Kidney glomerular epithelial cell (primary cell): ENCODE measurements at places on chromosomes 7 and 10.

DNA sequence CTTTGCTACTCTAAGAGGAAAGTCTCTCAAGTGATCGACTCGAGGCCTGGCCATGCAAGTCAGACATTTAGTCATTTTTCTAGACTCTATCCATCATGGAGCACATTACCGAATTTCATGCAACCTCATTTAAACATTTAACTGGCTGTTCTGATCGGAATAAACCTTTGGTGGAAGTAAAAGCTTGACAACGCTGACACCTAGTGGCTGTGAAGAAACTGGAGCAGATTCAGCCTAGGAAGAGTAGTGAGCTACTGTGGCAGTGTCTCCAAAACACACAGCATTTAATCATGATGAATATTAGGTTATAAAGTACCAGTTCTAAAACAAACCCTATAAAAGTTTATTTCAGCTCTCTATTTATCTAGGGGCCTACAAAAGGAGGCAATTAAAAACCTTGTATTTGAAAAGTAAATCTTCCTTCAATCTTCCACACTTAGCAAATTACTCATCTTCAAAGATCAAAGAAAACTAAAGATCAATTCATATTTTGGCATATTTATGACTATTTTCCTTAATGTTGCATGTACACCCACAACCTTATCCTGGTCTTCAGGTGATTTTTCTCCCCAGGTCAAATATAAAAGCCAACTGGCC lies 175.0 kb downstream of the CTNNA3 start:
- peak; percentile 70 for DNase-seq

DNA sequence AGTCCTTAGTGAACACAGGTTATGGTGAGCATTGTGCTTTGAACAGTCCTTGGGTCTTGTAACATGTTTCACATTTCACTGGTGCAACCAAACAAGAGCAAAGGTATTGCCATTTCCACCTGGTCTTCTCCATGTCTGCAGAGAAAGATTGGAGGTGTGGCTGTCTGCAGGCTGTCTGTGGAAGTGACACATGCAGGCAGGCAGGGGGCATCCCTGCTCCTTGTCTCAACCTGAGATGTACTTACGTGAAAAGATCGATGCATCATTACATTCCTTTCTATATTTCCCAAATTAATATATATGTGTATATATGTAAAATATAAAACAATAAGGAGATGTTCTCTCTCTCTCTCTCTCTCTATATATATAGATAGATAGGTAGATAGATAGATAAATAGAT lies 54.3 kb downstream of the LRRC18 start:
- no peak for DNase-seq

GRCh38 chr10:29619241-29619669 lies 15.5 kb downstream of the SVIL start:
- no peak for DNase-seq

- DNase-seq: peak; percentile 32
Observed at GRCh38 chr10:117537436-117537903, 5.1 kb upstream of the EMX2 start.

- DNase-seq: no peak
Observed at GRCh38 chr10:60291344-60291930, 98.2 kb downstream of the ANK3 start.

GRCh38 chr10:62266147-62266546 lies 2.5 kb downstream of the RTKN2 start:
- no peak for DNase-seq

DNA sequence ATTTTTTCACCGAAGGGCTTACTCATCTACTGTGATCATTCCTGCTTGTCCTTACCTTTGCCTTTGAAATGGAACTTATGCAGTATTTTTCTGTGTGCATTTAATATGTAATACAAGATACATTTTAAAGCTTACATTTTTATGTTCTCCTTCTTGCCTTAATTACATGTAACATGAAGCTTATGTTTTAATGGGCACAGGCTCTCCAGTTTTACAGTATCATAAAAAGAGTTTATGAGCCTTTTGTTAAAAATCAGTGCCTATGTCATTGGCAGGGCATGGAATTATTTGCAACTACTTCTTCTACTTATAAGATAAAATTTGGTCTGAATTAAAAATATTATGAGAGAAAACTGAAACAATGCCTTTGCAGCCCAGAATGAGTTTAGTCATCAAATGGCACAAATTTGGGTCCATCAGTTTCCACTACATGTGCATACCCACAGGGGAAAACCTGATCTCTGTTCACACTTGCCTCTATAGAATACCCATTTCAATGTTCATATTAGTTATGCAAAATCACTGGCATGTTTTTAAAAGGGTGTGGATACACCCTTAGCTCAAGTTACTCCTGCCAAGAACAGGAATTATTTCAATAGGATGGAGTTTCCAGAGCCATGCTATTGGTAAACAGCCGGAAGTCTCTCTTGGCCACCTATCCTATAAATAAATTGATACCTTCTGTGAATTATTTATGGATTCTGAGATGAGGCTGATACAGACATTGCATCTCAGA lies 27.9 kb upstream of the WNT16 start:
- no peak for DNase-seq

GRCh38 chr7:8086239-8086638 lies 117.6 kb downstream of the GLCCI1 start:
- DNase-seq: no peak

GRCh38 chr7:8511855-8512254 lies 78.4 kb downstream of the NXPH1 start:
- DNase-seq: no peak

DNA sequence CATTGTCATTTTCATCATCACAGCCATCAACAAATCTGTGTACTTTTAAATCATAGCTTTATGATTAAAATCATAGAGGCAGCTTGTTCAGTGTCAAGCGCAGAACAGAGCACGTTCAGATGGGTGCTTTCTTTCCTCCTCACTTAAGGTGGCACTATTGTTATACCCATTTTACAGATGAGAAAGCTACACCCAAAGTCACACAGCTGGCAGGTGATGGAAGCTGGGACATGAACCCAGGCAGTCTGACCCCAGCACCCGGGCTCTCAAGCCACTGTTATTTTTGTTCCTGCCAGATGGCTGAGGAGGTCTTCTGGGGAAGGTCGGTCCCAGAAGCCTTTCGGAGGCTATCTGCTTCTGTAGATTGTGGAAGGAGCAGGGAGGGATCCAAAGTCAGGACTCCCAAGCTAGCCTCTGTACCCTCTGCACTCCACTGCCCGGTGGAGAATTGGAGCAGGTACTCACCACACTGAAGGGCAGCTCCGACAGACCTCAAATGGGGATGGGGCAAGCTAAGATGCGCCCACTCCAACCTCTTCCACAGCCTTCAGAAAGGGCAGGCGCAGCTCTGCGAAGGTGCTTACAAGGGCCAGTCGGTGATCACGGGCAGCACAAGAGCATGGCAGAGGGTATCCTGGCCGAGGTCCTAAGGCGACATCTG lies 610 bp downstream of the AVPI1 start:
- DNase-seq: no peak

- no peak for DNase-seq
Observed at GRCh38 chr7:47521816-47522561, 59.9 kb downstream of the TNS3 start.

GRCh38 chr7:33939121-33939520 lies 33.8 kb downstream of the BMPER start:
- no peak for DNase-seq

GRCh38 chr10:23155169-23155568 lies 36.9 kb upstream of the PTF1A start:
- no peak for DNase-seq

DNA sequence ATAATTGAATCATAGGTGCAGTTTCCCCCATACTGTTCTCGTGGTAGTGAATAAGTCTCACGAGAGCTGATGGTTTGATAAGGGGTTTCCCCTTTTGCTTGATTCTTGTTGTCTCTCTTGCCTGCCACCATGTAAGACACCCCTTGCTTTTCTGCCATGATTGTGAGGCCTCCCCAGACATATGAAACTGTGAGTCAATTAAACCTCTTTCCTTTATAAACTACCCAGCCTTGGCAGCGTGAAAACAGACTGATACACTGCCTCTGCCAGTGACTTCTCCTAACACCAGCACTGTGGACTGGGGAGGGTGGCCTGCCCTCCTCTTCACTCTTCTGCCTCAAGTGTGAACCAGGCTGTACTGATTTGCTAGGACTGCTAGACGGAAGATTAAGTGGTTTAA lies 108.6 kb downstream of the RAB11FIP2 start:
- DNase-seq: no peak

DNA sequence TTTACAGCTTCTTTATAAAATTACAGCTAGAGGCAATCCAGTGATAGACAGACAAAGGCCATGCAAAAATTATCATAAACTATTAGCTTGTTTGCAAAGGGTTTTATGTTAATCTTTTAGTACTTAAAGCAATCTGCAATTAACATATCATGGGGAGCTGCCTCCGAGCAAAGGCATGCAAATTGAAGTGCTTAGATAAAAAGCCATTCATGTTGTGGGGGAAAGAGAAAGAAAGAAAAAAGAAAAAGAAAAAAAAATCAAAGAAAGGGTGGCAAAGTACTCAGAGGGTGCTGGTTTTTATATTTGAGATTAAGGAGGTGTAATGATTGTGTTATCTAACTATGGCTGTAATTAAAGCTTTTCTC lies 799.5 kb downstream of the LRMDA start:
- DNase-seq: no peak

DNA sequence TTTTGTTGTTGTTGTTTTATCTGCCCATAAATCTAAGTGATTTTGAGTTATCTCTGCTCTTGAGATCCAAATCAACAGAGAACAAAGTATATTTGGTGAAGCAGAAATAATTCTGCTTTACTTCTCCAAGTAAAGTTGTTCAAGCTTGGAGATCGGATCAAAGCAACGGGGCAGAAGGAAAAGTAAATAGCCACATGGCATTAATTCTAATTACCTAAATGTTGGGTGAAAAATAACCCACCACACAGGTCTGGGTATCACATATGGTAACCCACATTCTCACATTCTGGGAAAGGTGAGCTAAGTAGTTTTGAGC lies 3.1 kb downstream of the NRP1 start:
- DNase-seq: no peak

- no peak for DNase-seq
Observed at GRCh38 chr7:92360387-92360786, 86.9 kb upstream of the GATAD1 start.

GRCh38 chr10:6602700-6603084 lies 22.6 kb upstream of the PRKCQ start:
- DNase-seq: no peak

GRCh38 chr10:119006451-119007210 lies 22.9 kb upstream of the NANOS1 start:
- DNase-seq: peak; percentile 86

- no peak for DNase-seq
Observed at GRCh38 chr10:31586723-31587638, 268.0 kb downstream of the ZEB1 start.

DNA sequence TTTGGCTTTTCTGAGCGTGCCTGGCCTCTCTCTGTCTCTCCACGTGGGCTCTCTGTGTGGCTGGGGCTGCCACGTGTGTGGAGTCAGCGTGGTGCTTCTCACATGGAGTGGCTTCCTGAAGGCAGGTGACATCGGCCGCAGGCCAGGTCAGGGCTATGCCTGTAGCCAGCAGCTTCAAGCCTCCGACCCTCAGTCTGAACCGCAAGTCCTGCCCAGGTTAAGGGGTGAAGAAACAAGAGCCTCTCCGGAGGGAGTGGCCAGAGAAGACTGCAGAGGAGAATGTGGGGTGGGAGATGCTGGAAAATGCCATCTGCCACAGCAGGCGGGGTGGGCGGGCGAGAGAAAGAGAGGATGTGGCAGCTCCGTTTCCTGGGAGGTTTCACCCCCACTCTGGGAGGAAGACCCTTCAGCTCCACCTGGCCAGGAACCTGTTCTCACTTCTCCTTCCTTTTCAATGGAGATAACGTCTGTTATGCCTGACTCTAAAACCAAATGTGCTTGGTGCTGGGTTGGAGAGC lies 14.3 kb upstream of the VIPR2 start:
- no peak for DNase-seq

DNA sequence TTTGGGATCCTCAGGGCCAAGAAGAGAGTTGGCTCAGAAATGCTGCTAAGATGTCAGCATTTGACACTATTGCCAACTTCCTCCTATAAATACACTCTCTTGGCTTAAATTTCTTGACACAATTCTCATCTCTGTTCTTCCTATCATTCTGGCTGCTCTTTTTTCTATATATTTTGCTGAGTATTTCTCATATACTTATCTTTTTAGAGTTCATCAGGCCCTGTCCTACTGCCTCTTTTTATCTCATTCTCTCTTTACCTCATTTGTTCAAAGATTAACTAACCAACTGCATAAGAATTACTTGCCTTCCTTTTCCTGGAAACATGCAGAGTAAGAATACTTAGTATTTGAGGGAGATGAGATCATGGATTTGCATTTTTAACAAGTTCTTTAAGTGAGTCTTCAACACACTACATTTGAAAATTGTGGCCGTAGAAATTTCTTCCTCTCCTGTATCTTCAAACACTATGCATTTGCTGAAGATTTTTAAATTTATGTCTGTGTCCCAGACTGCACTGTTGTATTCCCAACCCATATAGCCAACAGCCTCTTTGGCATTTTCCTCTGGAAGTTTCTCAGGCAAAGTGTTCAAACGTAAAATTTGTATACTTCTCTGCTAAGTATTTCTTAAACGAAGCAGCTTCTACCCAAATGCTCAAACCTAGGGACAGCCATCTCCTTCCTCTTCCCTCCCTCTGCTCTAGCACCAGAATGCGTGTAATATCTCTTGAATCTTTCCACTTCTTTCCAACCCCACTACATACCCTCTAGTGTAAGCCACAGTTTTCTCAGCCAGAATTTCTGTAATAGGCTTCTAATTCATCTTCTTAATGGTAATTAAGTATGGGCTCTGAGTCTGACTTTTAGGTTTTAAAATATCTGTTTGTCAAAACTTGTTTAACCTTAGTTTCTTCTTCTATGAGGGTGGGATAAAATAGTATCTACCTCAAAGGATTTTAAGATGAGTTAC lies 35.5 kb downstream of the ARL4A start:
- DNase-seq: peak; percentile 39
